ENCODE measurements at places on chromosomes 7 and 10. TPM values are rescaled to one million over a fixed set of nuclear protein-coding genes. Genes with fewer than 3 reads are reported as not detected.

The CDHR3 gene
- 0.89 TPM for total RNA-seq

- no peak for DNase-seq
These were observed 155.4 kb downstream of the DIP2C start for GRCh38 chr10:534047-534566.

DNA sequence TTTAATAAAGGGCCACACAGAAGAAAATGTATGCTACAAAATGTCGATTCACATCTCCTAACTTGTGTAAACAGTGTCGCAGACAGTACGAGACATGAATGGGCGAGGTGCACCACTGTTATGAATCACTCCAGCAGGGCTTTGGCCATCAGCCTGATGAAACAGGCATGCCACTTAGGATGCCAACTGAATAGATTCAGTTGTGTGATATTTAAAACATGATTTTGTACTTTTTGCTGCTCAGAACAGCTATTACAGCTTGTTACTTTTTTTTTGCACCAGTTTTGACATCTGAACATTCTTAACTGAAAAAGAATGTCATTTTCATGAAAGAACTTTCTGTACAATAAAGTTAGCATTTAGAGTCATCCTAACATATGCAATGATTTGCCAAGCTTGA, 138.1 kb downstream of the VTI1A start:
- no peak for DNase-seq

DNA sequence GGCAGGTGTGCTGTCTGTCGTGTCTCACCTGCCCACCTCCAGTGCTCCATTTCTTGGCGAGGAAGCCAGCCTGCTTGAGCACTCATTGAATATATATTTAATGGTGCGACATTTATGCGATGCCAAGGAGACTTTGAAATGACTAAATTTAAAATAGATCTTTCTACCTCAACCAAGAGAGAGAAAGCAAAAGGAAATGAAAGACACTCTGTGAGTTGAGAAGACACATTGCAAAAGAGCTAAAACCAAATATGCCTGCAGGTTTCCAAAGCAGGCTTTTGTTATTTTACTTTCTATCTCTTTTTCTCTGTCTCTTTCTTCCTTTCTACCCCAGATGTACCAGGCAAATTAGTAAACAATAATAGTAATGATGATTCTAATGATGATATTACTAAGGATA, 53.6 kb upstream of the AOAH start:
- DNase-seq: no peak

GRCh38 chr7:49928787-49929186, 155.3 kb downstream of the VWC2 start:
- no peak for DNase-seq

- DNase-seq: no peak
These were observed 125.5 kb upstream of the PDLIM1 start for GRCh38 chr10:95416270-95416669.

DNA sequence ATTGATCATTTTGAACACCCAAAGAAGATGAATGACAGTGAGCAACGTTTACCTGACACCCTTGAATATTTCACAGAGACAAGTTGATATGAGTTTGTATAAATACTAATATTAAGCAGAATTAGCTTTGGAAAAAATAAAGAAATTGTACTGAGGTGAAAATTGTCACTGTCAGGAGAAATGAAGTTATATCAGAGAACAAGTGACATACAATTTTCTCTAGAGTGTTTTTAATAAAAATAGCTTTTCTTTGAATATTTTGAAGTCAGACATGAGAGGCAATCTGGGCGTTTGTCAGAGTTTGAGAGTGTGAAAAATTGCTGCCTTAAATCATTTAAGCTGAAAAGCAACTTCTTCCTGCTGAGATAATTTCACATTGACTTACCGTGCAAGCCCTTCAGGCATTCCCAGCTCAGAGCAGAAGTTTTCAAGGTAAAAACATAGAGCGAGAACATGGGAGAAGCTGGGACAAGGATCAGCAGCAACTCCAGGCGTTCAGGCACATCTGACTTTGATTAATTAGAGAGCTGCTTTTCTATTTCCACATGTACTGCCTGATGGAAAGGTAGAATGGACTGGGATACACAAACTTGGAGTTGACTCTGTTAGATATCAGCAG, 535.9 kb downstream of the TFEC start:
- no peak for DNase-seq

- DNase-seq: no peak
These were observed 81.6 kb upstream of the PFKP start for GRCh38 chr10:2985729-2986232.

- DNase-seq: no peak
These were observed 20.2 kb upstream of the SMC3 start for GRCh38 chr10:110547139-110547761.
